Bronchial epithelial cell (primary cell): ENCODE measurements at places on chromosomes 11 and 22. TPM values are rescaled to one million over a fixed set of nuclear protein-coding genes. Genes with fewer than 3 reads are reported as not detected.

GRCh38 chr11:102685754-102686153, 19.8 kb downstream of the MMP27 start:
- DNase-seq = no peak

- no peak for DNase-seq
Measured at GRCh38 chr11:63503492-63503891, 2.4 kb upstream of the LGALS12 start.

DNA sequence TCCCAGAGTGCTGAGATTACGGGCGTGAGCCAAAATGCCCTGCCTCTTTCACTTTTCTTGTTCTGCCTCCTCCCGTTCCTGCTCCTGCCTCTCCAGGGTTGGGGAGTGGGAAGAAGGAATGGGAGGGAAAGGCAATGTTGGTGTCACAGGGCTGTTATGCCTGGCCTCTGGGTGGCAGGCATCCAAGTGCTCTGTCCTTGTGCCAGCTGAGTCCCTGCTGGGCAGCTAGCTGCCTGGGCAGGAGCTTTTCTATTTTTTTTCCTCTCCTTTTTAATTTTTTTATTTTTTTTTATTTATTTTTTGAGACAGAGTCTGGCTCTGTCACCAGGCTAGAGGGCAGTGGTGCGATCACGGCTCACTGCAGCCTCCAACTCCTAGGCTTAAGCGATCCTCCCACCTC, 4.1 kb upstream of the SAC3D1 start:
- DNase-seq = no peak

USH1C gene
- not detected in 2 replicates for total RNA-seq

- DNase-seq = no peak
Measured at GRCh38 chr22:41286639-41287091, 678 bp upstream of the RANGAP1 start.

DNA sequence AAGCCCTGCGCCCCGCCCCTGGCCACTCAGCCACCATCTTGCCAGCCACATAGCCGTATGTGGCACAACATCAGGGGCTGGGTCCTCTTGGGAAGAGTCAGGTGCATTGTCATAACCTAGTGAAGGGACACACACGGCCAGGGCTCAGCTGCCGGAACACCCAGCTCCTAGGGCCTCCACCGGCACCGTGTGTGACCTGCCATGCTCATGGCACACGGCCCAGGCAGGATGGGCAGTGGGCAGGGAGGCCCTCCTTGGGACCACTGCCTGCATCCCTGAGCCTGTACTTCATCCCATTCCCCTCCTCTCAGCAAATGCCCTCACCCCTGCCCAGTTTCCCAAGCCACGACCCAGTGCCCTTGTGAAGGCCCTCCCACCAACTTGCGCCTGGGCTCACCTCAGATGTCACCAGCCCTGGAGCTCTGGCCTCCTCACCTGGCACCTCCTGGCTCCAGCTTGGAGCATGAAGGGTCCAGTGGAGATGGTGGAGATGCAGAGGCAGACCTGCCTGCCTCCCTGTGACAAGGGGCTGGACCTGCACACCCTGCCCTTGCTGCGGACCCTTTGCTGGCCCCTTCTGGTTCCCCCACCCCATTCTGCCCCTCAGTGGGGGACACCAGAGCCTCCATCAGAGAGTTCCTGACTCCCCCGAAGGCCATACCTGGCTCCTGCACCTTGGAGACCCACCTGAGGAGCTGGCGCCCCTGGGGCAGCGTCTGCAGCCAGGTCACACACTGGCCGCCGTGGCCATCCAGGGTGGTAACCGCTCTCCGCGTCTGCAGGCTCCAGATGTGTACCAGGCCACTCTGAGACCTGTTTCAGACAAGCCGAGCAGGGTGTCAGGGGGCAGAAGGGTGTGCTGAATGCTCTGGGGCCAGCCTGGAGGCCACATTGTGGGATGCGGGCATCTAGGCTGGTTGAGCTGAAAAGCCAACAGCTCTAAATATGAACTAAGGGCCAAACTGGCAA, 34.5 kb downstream of the GNB1L start:
- DNase-seq = no peak

DNA sequence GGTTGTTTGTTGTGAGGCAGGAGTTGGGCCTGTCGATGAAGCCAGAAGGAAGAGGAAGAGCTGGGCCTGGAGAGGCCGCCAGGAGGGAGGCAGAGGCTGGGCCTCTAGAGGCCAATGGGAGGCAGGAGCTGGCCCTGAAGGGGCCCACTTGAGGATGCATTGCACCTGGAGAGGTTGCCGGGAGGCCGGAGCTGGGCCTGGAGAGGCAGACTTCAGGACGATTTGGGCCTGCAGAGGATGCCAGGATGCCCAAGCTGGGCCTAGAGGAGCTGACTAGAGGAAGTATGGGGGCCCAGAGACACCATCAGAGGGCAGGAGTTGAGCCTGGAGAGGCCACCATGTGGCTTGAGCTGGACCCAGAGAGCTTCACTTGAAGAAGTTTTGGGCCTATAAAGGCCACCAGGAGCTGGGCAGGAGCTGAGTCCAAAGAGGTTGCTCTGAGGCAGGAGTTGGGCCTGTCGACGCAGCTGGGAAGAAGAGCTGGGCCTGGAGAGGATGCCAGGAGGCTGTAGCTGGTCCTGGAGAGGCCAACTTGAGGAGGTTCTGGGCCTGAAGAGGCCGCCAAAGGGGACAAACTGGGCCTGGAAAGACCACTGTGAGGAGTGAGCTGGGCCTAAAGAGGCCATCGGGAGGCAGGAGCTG, 39.0 kb downstream of the OR4C45 start:
- DNase-seq = no peak

MAJIN gene
- not detected in 2 replicates for total RNA-seq
